ENCODE measurements at places on chromosomes 5 and 9.

DNA sequence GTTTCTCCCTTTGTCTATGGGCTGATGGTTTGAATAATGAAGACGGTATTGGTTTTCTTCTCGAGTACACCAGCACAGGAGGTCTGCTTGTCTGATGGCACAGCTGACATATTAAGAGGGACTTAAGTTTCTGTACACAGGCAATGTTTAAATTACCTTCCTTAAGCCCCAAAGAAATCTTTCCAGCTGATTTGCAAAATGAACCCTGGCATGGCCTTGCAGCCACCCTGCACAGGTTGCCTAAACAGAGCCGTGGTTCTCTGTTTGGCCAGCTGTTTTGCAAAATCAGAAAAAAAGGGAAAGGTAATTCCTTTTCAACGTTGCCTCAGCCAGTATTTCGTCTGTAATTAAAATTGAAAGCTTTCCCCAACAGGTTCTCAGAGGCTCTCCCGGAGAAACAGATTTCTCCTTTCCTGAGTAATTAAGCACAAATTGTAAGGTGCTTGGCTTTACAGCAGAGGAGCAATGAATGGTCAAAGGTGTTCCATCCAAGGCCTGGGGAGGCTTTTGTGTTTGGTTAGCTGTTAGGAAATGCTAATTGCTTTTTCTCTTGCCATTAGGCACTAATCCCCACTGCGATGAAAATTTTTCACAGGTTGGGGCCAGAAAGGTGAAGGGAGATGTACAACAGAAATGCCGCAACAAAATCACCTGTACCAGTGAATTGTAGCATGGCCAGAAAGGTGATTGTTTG lies 138.9 kb downstream of the RASEF start:
- ATAC-seq: no peak

DNA sequence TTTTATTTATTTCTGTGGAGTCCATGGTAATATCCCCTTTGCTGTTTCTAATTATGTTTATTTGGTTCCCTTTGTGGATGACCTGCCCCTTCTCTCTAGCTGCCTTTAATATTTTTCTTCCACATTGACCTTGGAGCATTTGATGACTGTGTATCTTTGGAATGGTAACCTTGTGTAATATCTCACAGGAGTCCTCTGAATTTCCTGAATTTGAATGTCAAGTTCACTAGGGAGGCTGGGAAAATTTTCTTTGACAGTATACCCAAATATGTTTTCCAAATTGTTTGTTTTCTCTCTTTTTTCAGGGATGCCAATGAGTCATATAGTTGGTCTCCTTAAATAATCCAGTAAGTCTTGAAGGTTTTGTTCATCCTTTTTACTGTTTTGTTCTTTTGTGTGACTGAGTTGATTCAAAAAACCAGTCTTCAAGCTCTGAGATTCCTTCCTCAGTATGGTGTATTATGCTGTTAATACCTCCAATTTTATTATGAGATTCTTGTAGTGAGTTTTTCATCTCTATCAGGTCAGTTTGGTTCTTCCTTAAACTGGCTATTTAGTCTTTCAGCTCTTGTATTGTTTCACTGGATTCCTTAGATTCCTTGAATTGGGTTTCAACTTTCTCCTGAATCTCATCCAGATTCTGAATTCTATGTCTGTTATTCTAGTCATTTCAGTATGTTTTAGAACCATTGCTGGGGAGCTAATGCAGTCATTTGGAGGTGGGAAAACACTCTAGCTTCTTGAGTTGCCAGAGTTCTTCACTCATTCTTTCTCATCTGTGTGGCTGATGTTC lies 349.0 kb upstream of the TARS1 start:
- no peak for ATAC-seq

DNA sequence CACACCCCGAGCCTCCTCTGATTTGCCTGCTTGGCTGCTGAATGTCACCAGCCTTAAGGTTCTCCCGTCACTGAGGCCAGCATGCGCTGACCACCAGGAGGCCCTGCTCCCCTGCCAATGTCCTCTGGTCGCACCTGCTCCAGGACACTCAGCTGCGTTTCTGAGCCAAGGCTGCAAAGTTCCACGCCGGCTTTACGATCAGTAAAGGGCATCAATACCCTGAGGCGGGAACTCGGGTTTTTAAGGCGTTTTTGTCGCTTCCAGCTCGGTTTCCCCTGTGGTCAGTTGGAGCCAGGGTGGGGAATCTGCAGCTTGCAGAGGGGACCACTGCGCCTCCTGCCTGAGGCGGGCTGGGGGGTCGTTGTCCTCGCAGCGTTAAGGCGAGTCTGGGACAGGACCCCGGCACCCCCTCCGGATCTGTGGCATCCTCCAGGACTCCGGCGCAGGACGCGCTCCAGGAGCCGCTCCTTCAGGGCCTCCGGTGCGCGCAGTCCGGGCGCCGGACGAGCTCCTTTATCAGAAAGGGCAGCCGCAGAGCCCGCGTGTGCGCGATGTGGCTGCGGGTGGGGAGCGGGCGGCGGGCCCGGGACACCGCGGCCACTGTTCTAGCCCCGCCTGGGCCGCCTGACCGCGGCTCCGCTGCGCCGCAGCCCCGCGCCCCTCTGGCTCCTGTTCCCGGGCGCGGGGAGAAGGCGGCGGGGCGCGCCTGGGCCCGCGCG lies 24.1 kb upstream of the FLT4 start:
- ATAC-seq: no peak

DNA sequence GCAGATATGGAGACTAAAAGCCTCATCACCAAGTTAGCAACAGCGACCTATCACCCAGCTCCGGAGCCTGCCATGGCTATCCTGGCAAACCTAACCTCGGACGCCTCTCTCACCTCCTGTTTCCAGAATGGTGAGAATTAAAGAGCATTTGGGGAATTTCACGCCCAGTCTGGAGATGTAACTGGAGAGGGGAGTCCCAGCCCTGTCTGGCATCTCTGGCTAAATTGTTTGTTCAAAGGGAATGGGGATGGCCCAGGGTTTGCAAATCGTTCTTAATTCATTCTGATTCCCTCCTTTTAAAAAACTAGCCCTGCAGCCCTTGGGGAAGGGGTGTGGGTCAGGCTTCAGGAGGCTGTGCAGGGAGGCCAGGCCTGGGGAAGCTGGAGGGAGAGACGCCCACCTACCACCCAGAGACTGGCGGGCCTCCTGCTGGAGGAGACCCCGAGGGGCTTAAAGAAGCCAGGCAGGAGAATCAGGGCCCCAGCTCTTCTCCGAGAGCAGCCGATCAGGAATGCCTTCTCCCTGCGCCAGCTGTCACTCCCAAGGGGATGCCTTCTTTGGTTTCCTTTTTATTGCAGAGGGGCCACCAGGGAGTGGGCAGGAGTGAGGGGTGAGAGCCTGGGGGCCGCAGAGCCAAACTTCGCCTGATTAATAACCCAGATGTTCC lies 964 bp upstream of the COL5A1 start:
- no peak for ATAC-seq

GRCh38 chr9:2039294-2040180 lies 24.4 kb downstream of the SMARCA2 start:
- ATAC-seq: no peak

- ATAC-seq: no peak
Observed at GRCh38 chr5:158212917-158213316, 354.0 kb upstream of the CLINT1 start.

DNA sequence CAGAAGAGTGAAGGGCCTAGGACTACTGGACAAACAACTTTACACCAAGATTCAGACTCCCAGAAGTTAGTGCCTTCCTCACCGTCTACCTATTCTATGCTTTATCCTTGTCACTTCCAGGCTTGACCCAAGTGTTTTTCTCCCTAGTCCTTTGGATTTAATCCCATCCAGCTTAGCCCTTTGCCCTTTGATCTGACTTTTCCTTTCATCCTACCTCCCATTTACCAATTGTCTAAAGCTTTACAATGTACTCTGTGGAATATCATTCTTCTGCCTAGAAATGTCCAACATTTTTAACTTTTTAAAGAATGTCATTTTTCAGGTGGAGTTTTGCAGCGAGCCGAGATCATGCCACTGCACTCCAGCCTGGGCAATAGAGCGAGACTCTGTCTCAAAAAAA lies 292.1 kb downstream of the EPB41L4A start:
- ATAC-seq: no peak

DNA sequence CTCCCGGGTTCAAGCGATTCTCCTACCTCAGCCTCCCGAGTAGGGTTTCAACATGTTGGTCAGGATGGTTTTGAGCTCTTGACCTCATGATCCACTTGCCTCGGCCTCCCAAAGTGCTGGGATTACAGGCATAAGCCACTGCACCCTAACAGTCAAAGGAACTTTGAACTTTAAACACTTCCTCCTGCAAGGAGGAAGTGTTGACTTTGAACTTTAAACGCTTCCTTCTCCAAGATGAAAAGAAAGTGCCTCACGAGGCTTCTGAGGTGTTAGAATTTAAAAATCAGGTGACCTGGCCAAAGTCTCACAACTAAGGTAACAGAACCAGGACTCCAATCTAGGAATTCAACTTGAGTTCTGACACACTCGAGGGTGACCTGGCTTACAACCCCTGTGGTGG lies 150.9 kb downstream of the BRINP1 start:
- no peak for ATAC-seq

- ATAC-seq: no peak
Observed at GRCh38 chr5:122653087-122654017, 121.5 kb upstream of the SNX2 start.

DNA sequence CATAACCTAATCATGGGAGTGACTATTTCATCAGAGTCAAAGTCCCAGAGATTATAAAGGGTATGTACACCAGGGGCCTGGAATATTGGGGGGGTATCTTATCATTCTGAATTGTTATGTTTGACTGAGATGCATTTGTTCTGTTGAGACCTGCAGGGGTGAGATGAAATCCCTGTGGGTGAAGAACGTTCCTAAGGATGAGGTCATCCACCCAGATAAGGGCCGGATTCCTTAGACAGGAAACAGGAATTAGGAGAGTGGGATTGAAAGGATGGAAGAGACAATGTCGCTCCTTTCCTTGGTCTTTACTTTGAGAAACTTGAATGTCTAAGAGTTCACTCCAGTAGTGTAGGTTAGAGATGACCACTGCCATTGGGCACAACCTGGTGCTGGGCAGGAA lies 54.7 kb downstream of the GAS1 start:
- no peak for ATAC-seq

GRCh38 chr9:6449086-6449485 lies 36.1 kb downstream of the UHRF2 start:
- no peak for ATAC-seq

DNA sequence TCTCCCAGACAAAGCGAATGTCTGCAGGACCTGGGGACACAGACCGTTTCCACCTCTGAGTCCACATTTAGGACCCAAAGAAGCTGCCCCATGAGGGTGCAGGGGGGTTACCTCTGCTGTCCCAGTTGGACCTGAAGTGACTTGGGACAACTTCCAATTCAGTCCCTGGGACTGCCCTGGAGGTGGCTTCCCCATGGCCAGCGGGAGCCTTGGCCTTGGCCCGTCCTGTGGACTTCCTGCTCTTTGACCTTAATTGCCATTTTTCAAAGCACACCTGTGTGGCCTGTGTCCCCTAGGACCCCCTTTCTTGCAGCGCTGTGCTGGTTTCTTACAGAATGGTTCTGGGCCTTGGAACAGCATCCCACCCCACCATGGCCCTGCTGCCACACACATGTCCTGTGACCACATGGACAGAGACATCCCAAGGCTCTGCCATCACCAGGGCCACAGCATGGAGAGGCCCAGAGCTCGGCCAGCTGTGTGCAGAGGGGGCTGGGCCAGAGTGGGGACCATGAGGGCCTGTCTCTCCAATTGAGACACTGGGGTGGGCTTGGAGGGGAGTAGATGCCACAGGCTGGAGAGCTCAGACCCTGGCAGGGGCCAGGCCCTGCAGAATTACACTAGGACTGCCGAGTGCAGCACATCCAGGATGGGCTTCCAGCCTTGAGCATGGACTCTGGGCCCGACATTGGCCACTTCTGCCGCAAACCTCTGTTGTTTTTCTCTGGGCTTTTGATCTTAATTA lies 45.8 kb downstream of the SECISBP2 start:
- no peak for ATAC-seq

- peak; percentile 49 for ATAC-seq
Observed at GRCh38 chr5:102762095-102762534, 7.0 kb downstream of the PAM start.

GRCh38 chr9:112162621-112163413 lies 12.3 kb downstream of the SUSD1 start:
- peak; percentile 68 for ATAC-seq

DNA sequence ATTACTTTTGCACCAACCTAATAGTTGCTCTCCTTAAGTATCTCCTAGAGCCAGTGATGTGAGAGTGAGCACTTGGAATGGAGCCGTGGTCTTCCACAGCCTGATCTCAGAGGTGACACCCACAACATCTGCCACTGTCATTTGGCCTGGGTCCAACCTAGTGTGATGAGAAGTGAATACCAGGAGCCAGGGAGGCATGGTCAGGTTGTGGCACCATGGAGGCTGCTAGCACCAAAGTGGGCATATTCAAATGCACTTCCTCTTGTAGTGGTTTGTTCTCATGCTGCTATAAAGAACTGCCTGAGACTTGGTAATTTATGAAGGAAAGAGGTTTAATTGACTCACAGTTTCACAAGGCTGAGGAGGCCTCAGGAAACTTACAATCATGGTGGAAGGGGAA lies 22.6 kb upstream of the CEP72 start:
- no peak for ATAC-seq

DNA sequence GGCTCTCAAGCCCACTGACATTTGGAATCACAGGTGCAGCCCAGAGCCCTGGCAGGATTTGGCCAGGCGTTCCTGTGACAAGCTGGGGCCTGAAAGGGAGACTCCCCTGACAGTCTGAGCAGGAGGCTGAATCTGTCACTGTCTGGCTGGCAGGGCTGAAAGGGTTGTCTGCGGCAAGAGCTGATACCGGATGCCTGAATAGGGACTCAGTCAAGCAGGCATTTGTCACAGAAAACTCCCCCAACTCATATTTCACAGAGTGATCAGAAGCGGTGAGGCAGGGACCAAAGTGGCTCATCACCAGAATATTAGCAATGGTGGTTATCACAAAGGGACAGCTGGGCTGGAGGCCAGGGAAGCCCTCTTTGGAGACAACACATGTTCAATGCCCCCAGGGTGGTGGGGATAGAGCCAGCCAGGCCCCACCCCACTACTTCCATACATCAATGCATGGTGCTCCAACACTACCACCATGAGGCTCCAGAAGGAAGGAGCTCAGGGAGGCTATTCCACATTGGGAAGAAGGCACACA lies 295.5 kb downstream of the DTWD2 start:
- ATAC-seq: peak; percentile 14

GRCh38 chr5:169647566-169647965 lies 10.5 kb downstream of the DOCK2 start:
- ATAC-seq: peak; percentile 62

- ATAC-seq: no peak
Observed at GRCh38 chr9:135255033-135255840, 167.8 kb downstream of the OLFM1 start.
